HEK293T (cell line): ENCODE measurements at places on chromosomes 7 and 10.

DNA sequence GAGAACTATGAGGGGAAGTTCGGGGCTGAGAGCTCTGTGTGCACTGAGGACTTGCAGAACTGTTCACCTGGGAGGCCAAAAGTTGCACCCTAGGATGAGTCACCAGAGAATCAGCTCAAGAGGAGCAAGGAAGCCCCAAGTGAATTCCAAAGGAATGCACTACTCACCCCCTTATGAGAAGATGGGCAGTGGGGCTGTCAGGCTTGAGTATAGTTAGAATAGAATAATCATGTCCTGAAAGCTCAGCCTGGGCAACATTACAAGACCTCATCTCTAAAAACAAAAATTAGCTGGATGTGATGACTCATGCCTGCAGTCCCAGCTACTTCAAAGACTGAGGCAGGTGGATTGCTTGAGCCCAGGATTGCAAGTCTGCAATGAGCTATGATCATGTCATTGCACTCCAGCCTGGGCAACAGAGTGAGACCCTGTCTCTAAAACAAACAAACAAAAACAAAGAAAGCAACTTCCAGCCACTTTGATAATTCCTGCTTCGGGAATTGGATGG, 30.0 kb downstream of the MAP3K8 start:
- DNase-seq, result no peak

- no peak for DNase-seq
Observed at GRCh38 chr10:115942101-115942500, 330.9 kb downstream of the GFRA1 start.

- peak; percentile 7 for DNase-seq
Observed at GRCh38 chr7:16688249-16688648, 42.3 kb downstream of the BZW2 start.

DNA sequence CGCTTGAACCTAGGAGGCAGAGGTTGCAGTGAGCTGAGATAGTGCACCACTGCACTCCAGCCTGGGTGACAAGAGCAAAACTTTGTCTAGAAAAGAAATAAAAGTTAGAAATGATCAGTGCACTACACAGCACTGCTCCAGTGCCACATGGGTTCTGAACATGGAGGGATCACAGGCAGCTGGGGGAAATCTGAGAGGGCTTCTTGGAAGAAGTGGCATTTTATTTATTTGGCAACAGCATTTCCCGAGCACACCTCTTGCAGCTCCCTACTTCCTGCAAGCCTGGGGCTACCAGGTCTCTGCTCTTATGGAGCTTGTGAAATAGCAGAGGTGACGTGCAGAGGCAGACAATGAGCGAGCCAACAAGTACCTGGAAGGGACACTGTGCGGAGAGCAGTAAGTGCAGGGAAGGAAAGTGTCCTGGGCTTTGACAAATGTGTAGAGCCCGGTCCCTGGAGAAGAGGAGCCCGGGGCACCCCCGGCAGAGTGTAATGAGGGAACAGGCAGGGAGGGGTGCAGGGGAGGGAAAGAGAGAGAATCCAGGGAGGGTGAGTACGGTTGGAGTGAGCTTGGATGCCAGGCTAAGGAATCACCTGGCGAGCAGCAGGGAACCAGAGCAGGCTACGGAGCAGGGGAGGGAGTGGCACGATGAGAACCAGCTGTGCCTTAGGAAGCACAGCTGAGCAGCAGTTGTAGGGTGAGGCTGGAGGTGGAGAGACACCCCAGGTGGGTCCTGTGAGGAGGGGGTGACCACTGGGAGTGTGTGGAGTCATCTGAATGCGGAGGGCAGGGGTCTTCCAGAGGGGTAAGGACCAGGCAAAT, 104.6 kb upstream of the CTBP2 start:
- no peak for DNase-seq

- DNase-seq, result no peak
Observed at GRCh38 chr7:60706-61105, 131.7 kb upstream of the FAM20C start.

- peak; percentile 60 for DNase-seq
Observed at GRCh38 chr7:113159746-113160339, 41.5 kb upstream of the SMIM30 start.

DNA sequence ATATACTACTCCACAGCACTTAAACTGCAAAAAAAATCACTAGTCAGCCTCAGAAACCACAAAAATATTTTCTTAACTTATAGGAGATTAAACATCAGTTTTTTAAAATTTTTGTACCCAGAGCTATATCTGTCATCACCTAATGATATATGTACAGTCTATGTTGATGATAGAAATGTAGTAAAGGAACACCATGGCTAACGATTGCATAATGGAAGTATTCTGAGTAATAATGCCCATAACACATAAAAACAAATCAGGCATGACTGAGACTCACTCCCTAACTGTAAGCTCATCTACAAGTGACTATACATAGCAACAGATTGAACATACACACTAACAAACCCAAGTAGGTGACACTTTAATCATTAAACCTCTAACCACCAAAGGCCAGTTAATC, 51.3 kb downstream of the TSPAN12 start:
- peak; percentile 12 for DNase-seq

- DNase-seq, result no peak
Observed at GRCh38 chr7:157476201-157476600, 139.4 kb downstream of the DNAJB6 start.

- DNase-seq, result no peak
Observed at GRCh38 chr10:60413306-60414012, 23.8 kb upstream of the ANK3 start.

- DNase-seq, result no peak
Observed at GRCh38 chr7:44148166-44148565, 7.0 kb upstream of the MYL7 start.

DNA sequence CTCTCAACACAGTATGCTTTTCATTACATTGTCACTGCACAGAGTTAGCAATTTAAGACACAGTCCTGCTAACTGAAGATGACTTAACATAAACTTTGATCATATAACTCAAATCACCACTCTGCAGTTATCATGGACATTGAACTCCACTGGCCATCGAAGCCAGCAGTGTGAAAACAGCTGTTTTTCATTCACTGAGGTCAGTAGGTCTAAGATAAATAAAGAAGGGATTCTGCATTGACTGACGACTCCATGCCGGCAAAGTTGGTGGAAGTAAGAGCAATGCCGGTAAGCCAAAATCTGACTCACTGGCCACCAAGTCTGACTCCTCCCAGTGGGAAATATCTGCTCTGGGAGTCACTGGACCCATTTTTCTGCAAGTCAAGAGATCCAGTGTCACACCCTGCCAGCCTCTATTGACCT, 449.9 kb upstream of the ANKRD30A start:
- no peak for DNase-seq

DNA sequence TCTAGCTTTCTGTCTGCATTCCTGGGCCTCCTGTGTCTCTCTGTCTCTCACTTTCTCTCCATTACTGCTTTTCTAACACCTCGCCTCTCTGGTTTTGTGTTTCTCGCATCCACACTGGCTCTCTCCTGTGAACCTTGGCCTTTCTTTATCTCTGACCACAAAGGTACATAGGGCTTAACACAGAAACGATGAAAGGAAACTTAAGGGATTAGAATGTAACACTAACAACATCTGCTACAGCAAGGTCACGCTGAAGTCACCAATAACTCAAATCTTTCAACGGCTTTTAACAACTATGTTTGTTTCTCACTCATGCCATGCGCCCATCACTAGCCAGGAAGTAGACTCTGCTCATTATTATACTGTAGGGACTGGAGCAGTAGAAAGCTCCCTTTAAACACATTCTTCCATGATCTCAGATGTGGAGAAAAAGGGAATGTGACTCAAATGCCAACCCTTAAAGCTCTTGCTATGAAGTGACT, 9.3 kb upstream of the OR6V1 start:
- DNase-seq, result no peak

- no peak for DNase-seq
Observed at GRCh38 chr7:22189230-22189629, 167.7 kb downstream of the RAPGEF5 start.

DNA sequence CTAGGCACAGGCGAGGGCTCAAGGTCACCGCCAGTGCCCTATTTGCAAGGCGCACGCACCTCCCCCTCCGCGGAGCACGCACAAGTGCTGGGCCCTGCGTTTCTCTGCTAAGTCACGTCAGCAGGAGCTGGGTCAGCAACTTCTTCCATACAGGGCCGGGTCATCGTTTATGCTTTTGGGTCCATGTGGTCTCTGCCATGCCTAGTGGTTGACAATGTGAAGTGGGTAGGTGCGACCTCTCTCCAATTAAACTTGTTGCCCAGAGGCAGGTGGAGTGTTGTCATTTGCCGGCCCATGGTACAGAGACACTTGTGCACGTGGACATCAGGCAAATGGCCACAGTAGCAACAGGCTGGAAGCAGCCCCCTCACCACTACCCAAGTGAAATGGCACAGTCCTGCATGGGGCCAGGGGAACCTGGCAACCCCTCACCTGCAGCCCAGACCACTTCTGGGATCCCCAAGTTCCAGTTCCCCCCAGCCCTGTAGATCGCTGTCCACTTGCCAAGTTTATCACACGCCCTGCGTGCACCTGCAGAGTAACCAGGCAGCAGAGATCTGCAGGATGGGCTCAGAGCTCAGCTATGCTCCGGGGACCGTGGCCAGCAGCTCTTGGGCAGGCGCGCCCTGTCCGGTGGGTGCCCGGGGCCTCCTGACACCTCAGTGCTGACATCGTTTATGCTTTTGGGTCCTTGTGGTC, 86.1 kb upstream of the PPP2R2D start:
- no peak for DNase-seq

GRCh38 chr10:117972168-117972837, 74.4 kb downstream of the RAB11FIP2 start:
- DNase-seq, result no peak

DNA sequence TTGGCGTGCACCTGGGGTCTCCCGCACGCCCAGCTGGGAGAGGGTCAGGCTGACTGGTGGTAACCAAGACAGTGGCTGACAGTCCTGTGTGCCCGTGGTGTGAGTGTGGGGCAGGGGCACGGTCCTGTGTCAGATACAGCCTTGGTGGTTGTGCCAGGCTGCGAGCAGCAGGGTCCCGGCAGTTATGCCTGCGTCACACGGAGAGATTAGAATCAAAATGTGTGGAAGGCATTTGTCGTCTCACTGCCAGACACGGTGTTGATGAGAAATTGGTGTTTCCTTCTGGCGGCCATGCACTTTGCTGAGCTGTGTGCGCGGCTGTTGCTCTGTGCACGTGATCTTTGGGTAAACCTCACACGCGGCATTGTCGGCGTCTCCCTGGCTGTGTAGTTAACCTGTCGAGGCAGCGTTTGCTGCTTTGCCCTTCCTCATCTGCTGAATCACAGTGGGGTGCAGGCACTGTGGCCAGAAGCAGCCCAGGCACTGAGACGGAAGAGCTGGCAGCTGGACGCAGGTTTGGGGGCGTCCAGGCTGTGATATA, 87.7 kb downstream of the NKX6-2 start:
- no peak for DNase-seq

DNA sequence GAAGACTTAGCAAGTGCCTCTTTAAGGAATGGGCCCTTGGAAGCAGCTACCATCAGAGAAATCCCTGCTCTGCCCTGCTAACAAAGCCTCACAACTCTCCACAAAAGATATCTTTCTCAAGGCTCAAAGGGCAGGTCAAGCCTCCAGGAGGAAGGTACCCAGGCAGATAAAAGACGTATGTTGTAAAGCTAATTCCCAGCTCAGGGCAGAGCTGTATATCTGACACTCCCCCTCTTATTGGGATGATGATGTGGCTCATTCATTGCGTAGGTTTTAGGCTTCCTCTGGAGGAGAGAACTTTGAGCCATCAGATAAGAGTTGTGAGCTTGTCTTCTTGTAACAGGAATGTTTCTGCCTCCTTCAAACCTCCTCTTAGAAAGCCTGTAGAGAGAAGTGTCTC, 145.4 kb downstream of the CALN1 start:
- DNase-seq, result no peak

DNA sequence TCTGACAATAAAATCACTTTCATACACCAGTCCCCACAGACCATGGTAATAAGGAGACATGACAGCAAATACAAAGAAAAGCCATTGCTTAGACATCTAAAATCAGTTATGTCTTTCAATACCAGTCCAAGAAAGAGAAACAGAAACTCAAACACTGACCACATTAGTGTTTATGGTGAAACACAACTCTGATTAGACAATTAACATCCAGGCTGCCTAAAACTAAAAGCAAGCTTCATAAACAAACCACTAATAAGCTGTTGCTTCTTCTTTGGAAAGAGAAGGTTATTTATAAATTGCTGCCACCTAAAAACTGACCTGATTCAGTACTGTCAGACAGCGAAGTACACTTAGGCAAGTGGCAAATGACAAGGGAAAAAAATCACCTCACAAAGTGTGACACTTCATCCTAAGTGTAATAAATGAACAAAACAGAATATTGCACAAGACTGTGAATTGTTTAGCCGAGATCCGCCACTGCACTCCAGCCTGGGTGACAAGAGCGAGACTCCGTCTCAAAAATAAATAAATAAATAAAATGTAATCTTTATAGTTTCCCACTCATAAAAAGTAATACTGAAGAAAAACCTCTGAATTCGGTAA, 277.4 kb downstream of the PARD3 start:
- DNase-seq, result no peak

DNA sequence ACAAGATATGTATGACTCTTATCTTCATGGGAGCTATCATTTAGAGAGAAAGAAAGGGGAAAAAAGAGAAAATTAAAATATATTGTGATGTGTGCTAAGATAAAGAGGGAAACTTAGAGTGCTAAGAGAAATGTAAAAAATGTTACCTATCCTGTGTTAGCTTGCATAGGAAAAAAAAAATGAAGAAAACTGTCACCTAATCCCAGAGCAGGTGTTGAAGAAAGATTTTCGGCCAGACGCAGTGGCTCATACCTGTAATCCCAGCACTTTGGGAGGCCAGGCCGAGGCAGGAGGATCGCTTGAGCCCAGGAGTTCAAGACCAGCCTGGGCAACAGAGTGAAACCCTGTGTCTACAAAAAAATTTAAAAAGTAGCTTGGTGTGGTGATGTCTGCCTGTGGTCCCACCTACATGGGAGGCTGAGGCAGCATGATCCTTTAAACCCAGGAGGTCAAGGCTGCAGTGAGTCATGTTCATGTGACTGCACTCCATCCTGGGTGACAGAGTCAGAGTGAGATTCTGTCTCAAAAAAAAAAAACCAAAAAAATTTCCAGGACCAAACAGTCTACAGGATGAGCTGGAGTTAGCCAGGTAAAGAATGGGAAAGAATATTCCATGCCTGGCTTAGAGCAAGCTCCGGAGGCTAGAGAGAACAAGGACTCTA, 2.4 kb upstream of the MKLN1 start:
- no peak for DNase-seq

DNA sequence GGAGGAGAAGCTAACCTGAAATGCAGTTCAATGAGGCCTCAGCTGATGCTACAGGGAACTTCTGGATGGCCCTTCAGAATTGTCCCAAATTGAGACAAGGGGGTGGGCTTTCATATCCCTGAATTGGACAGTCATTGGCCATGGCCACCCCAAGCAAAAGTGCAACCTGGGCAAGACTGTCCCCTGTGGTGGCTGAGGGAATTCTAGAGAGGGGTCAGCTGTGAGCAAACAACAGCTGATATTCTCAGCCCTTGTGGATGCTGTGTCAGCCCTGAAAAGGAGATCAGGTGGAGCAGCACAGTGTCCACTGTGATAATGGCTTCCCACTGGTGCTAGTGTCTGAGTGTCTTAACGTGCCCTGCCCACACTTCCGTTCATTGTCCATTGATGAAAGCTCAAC, 76.6 kb downstream of the SLC16A9 start:
- peak; percentile 19 for DNase-seq

- DNase-seq, result no peak
Observed at GRCh38 chr10:97858001-97858439, 8.4 kb downstream of the GOLGA7B start.
